Head of caudate nucleus (tissue), 42 donors: ENCODE measurements at places on chromosomes 12 and 14.

DNA sequence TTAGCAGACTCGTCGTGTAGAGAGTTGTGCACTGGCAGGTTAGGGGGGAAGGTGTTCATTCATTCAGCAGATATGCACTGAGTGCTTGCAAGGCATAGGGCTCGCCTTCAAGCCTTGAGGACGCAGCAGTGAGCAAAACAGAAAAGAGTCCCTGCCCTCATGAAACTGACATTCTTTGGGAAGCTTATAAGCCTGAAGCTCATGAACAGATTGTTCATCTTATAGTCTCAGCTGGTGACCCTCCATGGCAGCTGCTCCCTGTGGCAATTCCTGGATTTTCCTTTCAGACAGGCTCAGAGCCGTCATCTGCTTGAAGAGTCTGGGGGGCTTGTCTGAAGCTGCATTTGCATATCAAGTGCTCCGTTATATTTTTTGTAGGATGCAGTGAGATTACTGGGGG is 148.4 kb downstream of the PRKCH start:
- DNase-seq: no peak

- DNase-seq: no peak
These were observed 13.1 kb upstream of the LTA4H start for GRCh38 chr12:96048393-96048969.

DNA sequence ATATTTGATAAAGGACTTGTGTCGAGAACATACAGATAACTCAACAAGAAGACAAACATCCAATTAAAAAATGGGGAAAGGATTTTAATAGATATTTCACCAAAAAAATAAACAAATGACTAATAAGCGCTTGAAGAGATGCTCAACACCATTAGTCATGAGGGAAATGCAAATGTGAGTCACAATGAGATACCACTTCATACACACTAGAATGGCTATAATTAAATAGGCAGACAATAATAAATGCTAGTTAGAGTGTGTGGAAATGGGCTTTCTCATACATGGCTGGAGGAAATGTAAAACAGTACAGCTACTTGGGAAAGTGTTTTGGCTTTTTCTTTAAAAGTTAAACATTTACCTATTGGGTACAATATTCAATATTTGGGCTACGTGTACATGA is 34.8 kb downstream of the DLK1 start:
- no peak for DNase-seq

DNA sequence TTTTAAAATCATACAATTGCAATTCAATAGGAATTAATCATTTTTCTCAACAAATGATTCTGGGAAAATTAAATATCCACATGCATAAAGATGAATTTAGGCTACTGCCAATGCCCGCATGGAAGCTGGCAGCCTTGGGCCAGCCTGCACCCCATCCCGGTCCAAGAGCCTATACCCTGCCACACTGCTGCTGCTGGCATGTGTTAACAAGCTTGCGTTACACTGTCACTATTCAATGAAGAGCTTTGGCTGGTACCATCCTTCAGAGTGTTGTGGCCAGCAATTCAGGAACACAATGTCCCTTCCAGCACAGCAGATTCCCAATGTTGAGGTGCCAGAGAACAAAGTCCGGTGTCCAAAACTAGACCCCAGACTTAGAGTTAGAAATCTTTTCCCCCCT is 13.6 kb upstream of the TAS2R14 start:
- no peak for DNase-seq

- DNase-seq: no peak
These were observed 1443.2 kb upstream of the FLRT2 start for GRCh38 chr14:84086714-84087113.

DNA sequence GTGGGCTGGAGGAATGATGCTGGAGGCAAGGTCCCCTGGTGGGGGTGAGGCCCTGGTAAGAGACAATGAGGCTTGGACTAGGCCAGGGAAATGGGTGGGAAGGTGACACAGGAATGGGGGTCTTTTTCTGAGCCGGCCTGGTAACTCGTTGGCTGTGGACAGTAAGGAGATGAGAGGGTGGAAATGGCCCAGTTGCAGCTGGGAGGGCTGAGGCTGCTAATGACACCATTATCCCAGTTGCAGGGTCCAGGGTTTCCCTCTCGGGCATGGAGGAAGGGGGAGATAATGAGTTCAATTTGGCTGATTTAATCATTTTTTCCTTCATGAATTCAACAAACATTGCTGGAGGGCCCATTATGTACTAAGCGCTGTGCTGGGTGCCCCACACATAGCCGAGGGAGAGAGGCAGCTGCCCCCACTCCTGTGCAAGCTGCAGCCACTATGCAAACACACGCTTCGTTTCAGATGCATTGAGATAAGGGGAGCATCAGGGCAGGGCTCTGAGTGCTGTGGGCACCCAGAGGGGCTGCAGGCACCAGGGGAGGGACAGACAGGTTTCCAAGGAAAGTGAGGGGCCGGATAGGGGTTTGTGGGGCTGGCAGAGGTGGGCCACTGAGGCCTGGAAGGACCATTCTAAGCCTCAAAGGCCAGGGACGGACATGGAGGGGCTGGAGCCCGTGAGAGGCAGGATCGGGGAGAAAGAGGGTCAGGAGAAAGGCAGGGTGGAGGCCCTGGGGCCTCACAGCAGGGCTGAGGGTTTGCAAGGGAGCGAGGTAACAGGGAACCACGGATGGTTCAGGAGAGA is 43.2 kb upstream of the MEG3 start:
- no peak for DNase-seq

DNA sequence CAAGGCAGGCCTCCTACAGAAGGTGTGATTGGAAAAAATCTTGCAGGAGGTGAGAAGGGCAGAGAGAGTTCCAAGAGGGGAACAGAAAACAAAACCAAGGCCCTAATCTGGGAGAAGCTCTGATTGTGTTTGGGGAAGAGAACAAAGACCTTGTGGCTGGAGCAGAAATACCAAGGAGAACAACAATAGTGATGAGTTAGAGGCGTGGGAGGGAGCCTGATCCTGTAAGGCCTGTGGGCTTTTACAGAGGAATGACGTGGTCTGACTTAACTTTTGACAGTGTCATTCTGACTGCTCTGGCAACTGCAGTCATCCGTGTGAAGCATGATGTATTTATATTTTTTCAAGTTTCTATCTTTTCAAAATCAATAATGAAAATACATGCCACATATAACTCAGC is 200.6 kb downstream of the ANO4 start:
- DNase-seq: no peak

- DNase-seq: no peak
These were observed 104.2 kb downstream of the RALGAPA1 start for GRCh38 chr14:35704793-35705493.

DNA sequence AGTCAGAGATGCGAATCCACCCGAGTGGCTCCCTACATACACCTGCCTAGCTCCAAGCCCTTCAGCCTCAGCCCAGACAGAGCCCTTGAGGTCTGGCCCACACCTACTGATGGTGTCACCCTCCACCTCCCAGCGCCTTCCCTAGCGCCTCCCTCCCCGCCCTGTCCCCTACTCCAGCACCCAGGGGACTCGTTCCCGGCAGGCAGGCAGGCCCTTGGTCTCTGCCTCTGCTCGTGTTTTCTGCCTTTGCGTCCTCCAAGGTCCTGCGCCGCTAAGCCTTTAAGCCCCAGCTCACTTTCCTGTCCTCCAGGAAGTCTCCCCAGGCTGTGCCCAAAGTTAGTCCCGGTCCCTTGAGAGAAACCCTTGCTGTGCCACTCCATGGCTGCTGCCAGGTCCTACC is 12.7 kb downstream of the INF2 start:
- no peak for DNase-seq

- DNase-seq: no peak
These were observed 34.4 kb downstream of the BTG1 start for GRCh38 chr12:92111256-92111655.

DNA sequence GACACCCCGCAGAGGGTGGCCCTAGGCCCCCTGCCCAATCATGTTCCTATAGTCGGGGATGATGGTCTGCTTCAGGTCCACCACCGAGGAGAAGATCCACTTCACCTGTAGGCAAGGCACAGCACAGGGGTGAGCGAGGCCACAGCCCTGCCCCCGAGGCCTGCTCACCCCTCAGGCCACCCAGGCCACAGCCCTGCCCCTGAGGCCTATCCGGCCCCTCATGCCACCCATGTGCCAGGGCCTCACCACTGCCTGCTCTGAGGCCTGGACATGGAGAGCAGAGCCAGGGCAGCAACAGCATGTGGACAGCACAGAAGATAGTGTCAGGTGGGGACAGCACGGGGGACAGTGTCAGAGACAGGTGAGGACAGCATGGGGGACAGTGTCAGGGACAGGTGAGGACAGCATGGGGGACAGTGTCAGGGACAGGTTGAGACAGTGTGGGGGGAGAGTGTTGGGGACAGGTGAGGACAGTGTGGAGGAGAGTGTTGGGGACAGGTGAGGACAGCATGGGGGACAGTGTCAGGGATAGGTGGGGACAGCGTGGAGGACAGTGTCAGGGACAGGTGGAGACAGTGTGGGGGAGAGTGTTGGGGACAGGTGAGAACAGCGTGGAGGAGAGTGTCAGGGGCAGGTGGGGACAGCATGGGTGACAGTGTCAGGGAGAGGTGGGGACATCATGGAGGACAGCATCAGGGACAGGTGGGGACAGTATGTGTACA is 239.7 kb downstream of the TMEM121 start:
- no peak for DNase-seq

DNA sequence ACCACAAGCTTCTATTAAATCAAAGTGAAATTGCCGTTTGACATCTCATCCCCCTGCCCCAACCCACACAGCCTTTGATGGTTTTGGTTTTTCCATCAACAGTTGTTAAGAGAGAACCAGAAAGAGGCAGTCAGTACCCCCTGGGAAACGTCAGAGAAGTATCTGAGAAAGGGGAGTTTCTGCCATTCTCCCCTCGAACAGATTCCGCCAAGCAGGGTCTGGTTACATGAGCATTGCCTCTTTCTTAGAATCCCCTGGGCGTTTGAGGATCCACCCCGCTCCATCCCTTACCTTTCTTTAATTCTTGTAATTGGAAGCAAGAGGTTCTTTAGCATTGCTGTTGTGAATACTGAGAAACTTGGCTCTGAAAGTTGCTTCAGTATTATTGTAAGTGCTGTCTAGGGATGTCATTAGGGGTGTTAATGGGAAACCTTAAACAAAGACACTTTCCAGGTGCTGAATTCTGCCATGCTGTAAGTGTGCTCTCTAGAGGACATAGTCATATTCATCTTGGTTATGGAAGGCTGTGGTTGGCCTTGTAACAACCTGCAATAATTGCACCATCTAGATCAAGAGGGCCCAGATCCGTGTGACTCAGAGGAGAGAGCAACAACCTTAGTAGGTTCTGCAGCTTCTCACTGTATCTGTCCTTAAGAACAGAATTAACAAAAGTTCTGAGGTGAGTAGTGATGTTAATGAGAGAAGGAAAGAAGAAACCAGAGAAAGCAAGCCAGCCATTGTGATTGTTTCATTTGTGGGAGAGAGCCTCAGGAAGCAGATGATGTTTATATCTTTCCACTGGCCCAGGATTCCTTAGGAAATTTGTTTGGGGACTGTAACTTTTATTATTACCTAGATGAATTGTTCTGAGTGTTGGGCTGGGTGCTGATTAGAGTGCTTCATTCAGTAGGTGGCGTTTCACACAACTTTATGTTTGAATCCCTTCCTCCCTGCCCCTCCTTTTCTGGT is 9.0 kb downstream of the TMBIM6 start:
- DNase-seq: no peak

GRCh38 chr12:26318661-26319068 is 123.3 kb downstream of the SSPN start:
- peak; percentile 24 for DNase-seq

DNA sequence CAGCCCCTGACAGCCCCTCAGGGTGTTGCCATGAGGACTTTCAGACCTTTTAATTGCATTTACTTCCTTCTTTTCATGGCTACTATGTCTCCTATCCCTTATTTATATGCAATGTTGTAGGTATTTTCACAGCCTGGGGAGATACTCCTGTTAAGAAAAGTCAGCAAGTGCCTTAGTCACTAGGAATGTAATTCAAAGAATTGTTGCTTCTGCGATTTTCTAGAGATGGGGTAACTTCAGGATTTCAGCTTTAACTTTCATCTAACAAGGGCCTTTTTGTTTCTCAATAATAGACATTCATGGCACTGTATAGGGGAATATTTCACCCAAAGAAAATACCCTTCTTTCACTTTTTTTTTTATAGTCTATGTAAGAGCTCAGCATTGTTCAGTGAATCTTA is 533.3 kb upstream of the MIS18BP1 start:
- DNase-seq: no peak

GRCh38 chr14:101639241-101639833 is 78.0 kb downstream of the DIO3 start:
- DNase-seq: no peak

GRCh38 chr12:69910694-69911093 is 85.7 kb downstream of the MYRFL start:
- no peak for DNase-seq

DNA sequence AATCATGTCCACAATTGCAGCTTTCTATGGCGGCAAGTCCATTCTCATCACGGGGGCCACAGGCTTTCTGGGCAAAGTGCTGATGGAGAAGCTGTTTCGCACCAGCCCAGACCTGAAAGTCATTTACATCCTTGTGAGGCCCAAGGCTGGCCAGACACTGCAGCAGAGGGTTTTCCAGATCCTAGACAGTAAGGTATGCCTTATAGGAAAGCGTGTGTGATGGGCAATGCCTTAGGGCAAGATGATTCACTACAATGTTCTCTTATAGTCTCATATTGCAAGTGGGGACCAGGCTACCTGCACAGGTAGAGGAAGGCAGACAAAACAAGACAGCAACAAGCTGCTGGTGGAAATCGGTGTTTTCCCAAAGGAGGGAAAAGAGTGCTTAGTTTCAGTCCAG is 110.5 kb downstream of the ERGIC2 start:
- no peak for DNase-seq

- no peak for DNase-seq
These were observed 65.3 kb downstream of the VCPKMT start for GRCh38 chr14:50051106-50051505.

- no peak for DNase-seq
These were observed 61.9 kb downstream of the ZFP36L1 start for GRCh38 chr14:68730811-68731425.

DNA sequence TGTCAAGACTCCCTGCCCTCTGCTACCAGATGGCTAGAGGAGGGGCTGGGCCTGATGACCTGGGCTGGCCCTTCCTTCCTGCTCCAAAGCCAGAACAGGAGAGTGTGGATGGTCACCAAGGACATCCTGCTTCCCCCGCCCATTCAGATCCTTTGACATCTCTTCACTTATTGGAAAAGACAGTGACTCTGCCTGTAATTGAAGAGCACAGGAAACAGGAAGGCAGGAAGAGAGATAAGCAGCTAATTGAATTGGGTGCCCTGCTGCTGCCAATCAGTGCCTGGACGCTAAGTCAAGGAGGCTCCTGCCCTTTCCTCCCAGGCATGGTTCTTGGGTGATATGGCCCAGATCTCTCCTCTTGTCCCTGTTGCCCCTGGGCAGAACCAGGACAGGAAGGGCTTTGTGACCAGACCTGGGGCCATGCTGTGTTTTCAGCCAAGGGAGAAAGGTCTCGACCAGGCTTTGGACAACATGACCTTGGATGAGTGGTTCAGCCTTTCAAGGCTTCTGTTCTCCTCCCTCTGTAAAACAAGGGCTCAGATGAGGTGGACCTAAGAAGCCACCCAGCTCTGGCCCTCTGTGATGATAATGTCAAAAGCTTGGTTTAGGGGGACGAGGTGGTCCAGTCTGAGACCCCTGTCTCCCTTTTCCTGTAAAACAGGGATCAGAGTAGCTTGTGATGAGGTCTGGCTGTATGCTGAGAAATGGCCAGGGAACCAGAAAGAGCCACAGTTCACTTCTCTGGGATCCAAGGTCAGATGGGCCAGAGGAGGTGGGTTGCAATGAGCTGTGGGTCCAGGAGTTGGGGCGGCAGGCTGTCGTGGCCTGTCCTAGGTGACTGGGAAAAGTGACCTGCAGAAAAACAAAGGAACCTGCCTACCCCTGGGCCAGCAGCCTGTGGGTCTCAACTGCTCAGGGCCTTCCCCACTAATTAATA is 38.8 kb downstream of the FAM222A start:
- peak; percentile 9 for DNase-seq
